GM19239 (cell line): ENCODE measurements at places on chromosomes 5 and 9.

DNA sequence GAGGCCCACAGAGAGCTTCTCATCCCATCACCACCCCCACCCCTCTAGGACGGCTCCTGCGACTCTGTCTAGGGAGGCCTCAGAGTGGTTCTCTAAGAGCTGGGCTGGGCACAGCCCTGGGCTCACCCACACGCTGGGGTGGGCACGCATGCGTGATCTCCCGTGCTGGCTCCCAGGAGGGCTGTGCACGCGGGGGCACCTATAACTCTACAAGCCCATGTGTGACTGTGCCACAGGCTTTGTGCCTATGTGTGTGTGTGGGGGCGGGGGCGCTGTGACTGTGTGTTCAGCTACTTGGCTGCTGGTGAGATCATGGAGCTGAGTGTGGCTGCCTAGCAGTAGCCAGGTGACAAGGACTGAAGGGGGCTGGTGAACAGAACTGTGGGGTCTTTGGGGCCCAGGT is 32.2 kb downstream of the NDUFA8 start:
- no peak for DNase-seq

- DNase-seq: no peak
Measured at GRCh38 chr9:113990975-113991471, 87.1 kb downstream of the AMBP start.

GRCh38 chr5:125085797-125086505 is 339.5 kb upstream of the ZNF608 start:
- no peak for DNase-seq

DNA sequence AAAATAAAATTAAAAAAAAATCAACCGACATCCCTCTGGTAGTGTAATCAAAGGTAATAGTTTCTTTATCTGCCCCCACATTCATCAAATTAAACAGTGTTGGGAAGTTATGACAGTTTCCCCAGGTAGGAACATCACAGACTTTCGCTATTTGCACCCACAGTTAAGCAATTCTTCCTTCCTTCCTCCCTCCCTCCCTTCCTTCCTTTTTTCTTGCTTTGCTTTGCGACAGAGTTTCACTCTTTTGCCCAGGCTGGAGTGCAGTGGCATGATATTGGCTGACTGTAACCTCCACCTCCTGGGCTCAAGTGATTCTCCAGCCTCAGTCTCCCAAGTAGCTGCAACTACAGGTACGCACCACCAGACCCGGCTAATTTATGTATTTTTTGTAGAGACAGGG is 10.8 kb upstream of the BICD2 start:
- no peak for DNase-seq

- no peak for DNase-seq
Measured at GRCh38 chr9:35669331-35670145, 4.2 kb upstream of the CA9 start.
